ENCODE measurements at places on chromosomes 5 and 9. TPM values are rescaled to one million over a fixed set of nuclear protein-coding genes. Genes with fewer than 3 reads are reported as not detected.

DNA sequence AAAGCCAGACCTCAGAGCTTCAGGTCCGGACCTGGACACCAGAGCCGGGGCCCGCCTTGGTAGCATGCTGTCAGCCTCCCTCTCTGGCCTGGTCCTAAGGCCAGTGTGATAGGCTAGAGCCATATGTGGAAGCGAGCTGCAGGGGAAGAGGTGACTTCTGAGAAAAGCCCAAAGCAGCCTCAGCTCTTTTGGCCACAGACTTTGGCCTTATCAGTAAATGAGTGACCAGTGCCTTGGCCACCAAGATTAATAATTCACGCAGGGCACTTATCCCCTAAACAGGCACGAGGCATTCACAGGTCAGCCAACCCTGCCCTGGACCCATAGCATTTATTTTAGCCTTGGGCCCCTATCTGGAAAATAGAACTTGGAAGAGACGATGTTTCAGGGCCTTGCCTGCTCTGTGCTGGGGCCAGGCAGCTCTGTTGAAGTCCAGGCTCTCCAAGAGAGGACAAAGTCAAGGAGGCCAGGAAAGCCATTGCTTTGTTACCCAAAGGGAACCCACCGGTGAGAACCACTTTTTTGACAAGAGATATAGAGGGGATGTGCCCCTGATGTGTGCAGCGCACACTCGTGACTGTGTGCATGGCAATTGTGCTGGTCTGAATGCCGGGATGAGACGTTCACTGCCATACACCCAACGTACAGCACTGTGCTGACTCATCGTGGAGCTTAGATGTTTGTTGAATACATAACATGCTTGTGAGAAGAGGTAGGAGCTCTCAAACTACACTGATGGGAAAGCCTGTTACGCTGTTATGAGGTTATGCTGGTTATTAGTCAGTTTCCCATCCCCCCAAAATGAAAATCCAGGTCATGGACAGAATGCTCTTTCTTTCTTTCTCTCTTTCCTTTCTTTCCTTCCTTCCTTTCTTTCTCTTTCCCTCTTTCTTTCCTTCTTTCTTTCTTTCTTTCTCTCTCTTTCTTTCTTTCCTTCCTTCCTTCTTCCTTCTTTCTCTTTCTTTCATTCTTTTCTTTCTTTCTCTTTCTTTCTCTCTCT, 5.0 kb upstream of the SLC34A1 start:
- peak; percentile 58 for DNase-seq

- no peak for DNase-seq
Measured at GRCh38 chr5:154498591-154498990, 20.6 kb upstream of the HAND1 start.

DNA sequence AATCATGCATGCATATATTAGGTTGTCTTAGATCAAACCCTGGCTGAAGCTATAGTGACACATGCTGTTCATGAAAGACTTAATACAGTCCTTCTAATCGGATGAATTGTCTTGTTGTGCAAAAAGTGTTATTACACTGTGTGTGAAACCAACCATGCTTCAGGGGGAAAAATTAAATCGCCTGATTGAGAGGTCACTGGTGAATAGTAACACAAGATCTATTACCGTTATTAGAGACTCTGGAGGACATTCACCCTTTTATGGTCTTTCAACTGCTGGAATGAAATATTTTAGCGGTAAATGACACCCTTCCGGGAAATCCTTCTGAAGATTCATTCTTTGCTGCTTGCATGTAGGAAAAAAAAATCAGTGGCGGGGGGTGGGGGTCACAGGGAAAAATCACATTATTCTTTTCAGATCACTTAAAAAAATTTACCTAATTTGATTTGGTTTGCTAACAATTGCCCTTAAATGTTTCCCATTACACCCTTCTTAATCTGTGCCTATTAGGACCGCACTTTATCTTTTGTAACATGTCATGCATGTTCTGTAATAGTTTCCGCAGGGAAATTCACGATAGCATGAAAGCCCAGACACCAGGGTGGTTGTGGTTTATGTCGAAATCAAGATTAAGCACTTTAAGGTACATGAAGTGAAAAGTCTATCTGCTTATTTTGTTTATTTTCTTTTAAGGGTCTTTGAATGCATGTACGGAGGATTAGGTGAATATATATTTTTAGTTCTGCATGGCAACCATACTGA, 120.6 kb downstream of the FOCAD start:
- no peak for DNase-seq

DNA sequence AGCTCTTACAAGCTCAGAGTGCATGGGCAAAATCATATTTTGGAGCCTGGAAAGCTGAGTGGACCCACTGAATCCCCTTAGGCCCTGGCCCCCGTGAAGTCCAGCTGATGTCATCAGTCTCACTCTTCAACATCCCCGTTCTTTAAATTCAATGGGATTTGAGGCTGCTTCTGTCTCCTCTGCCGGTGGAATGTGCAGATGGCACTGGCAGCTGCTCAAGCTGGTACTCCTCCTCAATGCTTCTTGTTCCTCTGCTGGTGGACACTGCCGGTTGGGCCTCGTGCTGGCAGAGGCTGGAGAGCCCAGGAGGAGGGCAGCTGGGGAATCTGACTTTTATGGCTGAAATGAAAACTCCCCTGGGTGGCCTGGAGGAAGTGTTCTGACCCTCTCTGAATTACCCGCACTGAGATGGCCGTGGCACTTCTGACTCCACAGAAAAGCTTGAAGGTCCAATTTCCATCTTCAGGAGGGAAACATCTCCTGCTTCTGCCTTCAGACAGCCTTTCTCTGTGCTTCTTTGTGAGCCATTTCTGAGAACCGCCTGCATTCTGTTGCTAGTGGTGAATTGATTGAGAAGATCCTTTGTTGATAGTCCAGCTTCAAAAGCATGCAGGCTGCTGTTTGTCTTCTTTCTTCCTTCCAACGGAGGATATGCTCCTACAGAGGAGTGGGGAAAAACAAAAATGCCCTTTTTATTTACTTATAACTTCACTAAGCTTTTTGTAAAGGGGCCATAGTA, 298.9 kb downstream of the TMEM38B start:
- no peak for DNase-seq

- no peak for DNase-seq
Measured at GRCh38 chr5:135032695-135032998, 1.4 kb downstream of the PITX1 start.

- DNase-seq, result no peak
Measured at GRCh38 chr9:106284296-106284695, 578.7 kb upstream of the ZNF462 start.

GRCh38 chr5:78792345-78793055, 143.9 kb upstream of the LHFPL2 start:
- no peak for DNase-seq

- DNase-seq, result no peak
Measured at GRCh38 chr5:102295534-102296177, 428 bp downstream of the SLCO4C1 start.

DNA sequence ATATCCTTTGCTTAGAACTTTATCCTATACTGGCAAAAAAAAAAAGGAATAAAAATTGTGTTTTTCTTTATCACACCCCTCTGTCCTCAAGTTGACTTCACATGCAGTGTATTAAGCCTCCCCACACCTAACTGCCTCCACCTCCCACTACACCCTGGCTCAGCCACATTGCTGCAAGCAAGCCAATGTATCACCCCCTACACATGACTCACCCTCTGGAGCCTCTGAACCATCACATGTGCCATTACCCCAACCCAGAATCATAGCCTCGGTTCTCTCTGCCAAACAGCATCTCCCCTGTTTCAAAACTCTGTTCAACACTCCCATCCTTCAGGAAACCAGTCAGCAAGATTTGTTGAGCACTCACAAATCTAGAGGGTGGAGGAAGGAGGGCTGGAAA, 209.0 kb downstream of the CWC27 start:
- peak; percentile 32 for DNase-seq

DNA sequence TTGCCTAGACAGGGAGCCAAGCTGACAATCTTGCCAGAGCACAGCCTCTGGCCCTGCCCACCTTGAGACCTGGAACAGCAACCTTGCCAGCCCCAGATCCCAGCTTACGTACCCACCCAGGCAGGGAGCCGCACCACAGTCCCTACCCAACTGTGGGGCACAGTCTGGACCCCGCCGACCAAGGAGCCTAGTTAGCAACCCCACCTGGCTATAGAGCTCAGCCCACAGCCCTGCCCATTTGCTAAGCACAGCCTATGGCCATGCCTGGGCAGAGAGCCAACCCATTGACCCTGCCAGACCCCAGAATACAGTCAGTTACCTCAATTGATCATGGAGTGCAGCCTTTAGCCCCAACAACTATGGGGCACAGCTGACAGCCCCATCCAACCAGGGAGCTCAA, 97.9 kb upstream of the SH3GL2 start:
- DNase-seq, result no peak

GRCh38 chr9:3479514-3480352, 46.1 kb downstream of the RFX3 start:
- DNase-seq, result no peak

- DNase-seq, result peak; percentile 87
Measured at GRCh38 chr5:14105718-14106410, 37.3 kb upstream of the TRIO start.

DNA sequence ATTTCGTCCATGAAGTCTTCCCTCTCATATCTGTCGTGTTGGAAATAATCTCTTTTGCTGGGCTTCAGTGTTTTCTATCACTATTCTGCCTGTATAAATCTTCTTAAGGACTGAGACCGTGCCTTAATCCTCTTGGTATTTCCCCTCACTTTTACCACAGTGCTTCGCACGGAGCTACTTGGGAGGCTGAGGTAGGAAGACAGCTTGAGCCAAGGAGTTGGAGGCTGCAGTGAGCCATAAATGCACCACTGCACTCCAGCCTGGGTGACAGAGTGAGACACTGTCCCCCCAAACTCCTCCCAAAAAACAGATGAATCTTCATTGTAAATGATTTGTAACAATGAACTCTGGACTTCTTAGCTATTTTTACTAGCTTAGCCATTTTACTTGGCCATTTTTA, 57.8 kb downstream of the PHAX start:
- peak; percentile 8 for DNase-seq

DNA sequence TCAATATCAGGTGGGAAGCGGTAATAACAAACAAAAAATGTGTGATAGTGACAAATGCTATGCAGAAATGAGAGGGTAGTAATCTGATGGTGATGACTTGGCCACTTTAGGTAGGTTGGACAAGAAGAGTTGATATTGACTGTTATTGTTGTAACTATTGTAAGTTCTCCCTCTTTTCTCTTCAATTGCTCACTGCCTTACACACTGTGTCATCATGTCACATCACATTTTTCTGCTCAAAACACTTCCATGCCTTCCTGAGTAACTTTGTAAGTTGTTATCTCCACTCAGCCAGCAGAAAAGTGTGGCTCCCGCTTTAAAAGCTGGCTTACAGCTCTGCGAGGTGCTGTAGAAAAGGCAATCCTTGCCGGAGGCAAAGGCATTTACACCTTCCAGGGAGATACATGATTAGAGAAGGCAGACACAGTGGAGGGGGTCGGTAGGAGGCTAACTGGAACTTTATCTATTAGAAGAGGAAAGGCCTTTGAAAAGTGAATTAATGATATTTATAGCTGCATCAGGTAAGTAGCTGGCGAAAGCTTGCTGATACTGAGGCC, 85.2 kb upstream of the CLINT1 start:
- no peak for DNase-seq

DNA sequence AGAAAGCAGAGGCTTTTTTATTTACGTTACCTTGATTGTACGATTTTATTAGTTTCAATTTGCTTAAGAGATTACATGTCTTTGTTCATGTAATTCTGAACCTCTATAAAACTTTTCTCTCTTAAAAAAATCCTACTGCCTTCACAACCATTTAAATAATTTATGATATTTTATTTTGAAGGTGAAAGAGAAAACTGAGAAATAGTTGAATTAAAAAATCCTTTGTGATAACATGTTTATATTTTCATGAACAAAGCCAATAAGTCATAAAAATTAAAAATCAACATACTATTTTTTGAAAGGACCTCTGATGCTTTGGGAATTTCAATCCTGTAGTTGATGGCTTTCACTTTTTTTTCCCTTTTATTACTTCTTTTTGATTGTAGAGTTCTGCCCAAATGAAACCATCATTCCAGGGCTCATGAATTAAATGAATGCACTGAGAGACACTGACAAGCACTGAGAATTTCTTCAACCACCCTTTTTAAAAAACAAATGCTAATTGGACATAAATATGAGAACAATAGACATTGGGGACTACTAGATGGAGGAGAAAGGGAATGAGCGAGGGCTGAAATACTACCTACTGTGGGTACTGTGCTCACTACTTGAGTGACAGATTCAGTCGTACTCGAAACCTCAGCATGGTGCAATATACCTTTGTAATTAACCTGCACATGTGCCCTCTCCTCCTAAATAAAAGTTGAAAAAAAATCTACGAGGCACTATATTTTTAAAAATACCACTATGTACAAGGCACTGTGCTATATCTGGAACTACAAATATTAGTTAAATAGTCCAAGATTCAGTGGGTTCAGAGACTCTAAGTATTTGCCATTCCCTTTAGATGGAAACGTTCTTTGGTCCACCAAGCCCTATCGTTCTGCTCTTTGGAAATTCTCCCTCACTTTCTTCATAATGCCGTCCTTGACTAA, 5.9 kb downstream of the CDKN2A start:
- no peak for DNase-seq

- no peak for DNase-seq
Measured at GRCh38 chr9:130241198-130241535, 24.4 kb upstream of the HMCN2 start.

- DNase-seq, result no peak
Measured at GRCh38 chr5:83516377-83516776, 44.8 kb downstream of the VCAN start.

DNA sequence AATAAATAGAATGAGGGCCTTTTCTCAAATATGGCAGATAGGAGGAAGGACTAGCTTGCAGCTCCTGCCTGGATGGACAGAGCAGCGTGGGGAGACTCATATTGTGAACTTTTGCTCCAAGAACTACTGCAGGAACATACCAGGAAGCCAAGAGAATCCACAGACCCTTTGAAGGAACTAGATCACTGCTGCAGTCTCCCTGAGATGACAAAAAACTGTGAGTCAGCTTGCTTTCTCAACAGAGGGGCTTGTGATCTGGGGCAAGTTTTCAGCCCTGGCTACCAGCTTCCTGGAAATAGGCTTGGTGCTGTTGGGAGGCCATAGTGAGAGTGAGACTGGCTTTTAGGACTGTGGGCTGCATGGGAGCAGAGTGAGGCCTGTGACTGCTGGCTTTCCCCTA, 170.6 kb upstream of the TRIM32 start:
- DNase-seq, result no peak

DNA sequence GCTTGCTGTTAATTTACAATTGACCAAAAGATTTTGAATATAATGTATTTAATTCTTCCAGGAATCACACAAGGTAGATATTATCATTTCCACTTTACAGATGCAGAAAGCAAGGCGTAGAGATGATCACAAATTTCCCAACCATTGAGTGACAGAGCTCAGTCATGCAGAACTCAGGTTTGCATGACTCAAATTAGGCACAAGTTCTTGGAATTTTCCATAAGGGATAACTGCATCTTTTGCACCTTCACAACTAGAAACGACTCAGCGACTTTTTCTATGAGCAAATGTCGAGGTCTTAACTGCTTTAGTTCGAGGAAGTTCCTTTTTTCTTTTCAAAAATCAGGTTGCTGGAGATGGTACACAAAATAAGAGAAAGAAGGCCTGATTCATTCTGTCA, 265.5 kb upstream of the PAPPA start:
- DNase-seq, result no peak

The FOXD4L5 gene
- total RNA-seq, result not detected

The ARL10 gene
- 0.20 TPM for total RNA-seq

The C5 gene
- total RNA-seq, result 2.7 TPM

The CCL21 gene
- total RNA-seq, result not detected

The CCDC180 gene
- 5.4 TPM for total RNA-seq

Measured in MG63 (cell line).